ENCODE measurements at places on chromosomes 5 and 9. TPM values are rescaled to one million over a fixed set of nuclear protein-coding genes. Genes with fewer than 3 reads are reported as not detected.

- H3K36me3 ChIP-seq: no peaks in the 10 kb centered on the region
- no peak for DNase-seq
- peak overlapping the region; percentile 95 for H3K4me3 ChIP-seq
- no peaks in the 10 kb centered on the region for H3K4me1 ChIP-seq
Measured at GRCh38 chr9:5626727-5627634, 1.9 kb upstream of the RIC1 start.

GRCh38 chr5:36334315-36334714, 32.6 kb upstream of the RANBP3L start:
- no peak overlapping the region for H3K27ac ChIP-seq
- no peak overlapping the region for H3K4me3 ChIP-seq
- no peaks in the 10 kb centered on the region for H3K36me3 ChIP-seq

Gene C9orf153
- 0.99 TPM for total RNA-seq

GRCh38 chr5:154286557-154286956, 96.0 kb downstream of the GALNT10 start:
- H3K4me3 ChIP-seq: peak overlapping the region; percentile 74
- no peaks in the 10 kb centered on the region for H3K36me3 ChIP-seq

Measured in endodermal cell (in vitro differentiated cells).